ENCODE measurements at places on chromosomes 5 and 9.
A peak's percentile ranks its signal among the peaks of the same experiment; 100 is the strongest.

DNA sequence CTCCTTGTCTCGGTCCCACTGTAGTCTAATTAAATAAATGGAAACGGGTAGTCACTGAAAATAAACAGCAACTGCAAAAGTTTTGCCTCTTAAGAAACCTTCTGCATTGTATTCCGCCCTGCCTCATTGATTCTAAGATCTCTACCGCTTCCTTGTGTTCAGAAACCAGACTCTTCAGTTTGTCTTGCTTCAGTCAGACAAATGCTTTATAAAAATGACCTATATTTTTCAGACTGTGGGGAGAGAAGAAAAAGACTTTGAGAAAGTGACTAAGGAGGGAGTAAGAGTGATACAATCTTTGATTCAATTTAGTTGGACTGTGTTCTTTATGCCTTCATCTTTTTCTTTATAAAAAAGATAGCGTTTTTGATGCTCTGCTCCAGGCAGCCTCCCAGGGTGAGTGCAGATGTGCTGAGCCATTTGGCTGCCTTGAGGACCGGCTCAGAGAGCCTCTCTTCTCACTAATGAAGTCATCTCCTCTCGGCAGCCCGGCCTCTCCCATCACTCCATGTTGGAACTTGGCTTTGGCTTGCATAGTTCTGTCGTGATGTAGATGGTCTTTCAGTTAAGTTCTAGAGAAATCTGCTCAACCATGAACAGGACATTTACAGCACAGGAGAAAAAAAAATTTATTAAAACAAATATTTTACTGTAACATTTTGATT, 4.0 kb upstream of the VCAN start:
- DNase-seq = no peak

DNA sequence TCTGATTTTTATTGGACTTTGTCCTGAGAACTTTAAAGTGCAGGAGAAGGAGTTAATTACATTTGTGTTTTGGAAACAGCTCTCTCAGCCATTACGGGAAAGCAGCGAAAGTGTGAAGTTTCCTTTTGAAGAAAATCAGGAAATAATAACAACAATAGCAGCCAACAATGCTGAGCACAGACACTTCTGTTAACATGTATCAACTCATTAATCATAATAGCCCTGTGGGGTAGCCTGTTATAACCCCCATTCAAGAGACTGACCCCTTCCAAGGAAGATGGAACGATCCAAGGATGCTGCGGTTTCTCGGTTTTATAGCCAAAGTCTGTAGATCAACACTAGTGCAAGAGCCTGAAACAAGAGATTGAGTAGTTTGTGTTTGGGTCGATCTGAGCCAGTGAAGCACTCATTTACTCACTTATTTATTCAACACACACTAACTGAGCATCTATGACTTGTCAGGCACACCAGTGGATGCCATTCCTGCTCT, 195.5 kb downstream of the DRD1 start:
- no peak for DNase-seq

GRCh38 chr5:20536813-20537212, 548.8 kb upstream of the CDH18 start:
- DNase-seq = no peak

DNA sequence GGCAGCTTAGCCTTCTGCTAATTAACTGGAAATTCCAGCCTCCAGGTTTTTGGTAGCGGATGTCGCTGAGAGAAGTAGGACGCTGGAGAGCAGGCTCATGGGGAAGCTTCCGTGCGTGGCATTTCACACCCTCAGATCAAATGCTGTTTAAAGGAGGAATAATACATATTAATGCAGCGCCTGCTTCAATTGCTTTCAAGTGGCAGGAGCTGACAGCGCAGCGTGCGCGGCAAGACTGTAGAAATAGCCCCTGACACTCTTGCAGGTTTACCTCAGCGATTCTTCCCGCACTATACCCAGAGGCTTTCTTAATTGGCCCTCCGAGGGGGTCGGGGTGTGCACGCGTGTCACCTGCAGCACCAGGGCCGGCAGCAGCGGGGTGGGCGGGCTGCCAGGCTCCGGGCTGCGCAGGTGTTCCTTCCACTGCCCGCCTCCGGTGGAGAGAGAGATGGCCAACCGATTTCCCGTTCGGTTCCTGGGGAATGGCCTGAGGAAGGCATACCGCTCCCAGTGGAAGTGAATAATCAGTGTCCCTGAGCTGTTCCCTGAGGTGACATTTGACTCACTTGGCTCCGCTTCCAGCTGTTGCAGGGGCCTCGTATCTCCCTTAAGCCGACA, 427.9 kb downstream of the KCTD16 start:
- peak; percentile 94 for DNase-seq

GRCh38 chr9:31119890-31120454, 1264.5 kb upstream of the ACO1 start:
- peak; percentile 74 for DNase-seq

GRCh38 chr5:131610198-131611063, 24.6 kb downstream of the RAPGEF6 start:
- DNase-seq = no peak

DNA sequence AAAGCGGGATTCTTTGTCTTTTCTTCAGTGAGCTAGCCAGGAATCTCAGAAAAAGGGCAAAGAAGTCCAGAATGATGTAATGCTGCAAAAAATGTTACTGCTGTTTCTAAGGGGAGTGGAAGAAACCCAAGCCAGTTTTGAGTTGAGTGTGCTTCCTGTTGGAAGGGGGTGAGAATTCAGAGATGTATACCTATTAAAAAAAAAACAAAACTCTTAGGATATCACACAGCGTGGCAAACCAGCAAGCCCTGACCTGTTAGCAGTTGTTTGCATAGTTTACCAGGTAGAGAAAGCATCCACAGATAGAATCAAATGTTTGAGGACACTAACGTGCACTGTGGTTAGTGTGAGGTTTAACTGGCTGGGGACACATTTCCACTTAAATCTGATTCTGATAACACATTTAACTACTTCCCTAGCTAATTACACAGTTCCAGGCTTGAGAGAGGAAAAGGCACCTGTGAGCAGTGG, 11.4 kb downstream of the BASP1 start:
- no peak for DNase-seq

- peak; percentile 59 for DNase-seq
Measured at GRCh38 chr5:154086641-154087040, 47.9 kb downstream of the MFAP3 start.

DNA sequence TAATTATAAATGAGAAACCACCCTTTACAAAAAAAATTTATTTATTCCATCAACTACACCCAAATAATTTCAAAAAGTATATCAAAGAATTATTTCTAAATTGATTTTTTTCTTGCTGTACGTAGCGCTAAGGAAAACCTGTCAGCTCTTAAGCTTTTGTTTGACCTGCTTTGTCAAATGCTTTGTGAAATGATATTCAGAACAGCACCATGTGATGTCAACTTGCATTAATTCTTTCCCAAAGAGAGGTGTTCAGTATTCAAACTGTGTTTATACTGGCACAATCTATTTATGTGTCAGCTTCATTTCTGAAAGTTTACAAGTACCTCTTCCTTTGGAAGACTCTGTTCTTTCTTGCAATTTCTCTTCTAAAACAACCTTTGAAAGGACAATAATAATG, 12.0 kb upstream of the ARSB start:
- no peak for DNase-seq

DNA sequence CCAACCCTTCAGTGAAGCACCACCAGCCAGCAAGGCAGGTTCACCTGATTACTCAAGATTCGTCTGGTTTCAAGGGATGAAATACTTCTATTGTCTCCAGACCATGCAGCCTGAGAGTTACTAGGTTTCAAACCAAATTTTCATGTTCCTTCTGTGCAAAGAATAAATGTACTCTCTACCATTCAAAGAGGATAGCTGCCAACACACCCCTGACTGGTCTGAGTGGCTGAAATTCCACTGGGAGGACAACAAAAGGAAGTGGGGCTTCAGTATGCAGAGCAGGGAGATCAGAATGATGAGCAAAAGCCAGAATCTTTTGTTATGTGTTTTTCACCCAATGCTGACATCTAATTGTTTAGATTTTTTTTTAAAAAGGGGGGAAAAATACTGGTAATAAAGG, 356.3 kb downstream of the BNC2 start:
- no peak for DNase-seq

GRCh38 chr9:129383561-129384490, 205.8 kb upstream of the IER5L start:
- peak; percentile 82 for DNase-seq

All from NCI-H69 (cell line).